ENCODE measurements at places on chromosomes 6 and 20.

DNA sequence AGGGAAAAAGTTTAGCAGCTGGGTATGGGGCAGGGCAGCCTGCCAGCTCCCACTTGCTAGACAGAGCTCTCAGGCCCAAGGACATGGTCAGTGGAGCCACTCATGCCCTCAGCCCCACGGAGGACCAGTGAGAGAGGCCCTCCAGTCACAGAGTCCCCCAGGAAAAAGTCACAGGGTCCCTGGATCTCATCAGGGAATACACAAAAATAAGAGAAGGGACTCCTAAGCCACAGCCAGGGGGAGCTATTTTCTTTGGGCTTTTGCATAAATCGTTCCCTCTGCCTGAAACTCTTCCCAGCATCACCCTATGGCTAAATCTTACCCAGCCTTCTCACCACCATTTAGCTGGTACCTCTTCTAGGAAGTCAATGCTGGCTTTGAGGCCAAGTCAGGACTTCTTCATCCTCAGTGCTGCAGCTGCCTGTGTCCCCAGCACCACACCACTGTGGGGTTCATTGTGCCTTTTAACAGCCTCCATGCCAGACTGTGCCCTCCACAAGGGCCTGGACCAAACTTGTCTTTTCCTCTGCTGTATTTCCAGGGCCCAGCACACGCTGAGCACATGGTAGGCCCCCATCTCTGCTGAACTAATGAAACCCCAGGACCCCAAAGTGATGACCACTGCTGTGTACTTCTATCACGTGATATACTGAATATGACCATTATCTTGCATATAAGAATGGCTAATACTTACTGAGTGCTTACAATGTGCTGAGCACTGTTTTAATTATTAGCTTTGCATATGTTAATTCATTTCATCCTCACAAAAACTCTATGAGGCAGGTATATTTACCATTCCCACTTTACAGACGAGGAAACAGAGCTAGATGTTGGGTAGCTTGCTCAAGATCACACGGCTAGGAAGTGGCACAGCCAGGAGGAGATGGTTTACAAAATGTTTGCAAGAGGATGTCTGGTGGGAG is 2.0 kb downstream of the ZNF335 start:
- no peak for DNase-seq
- no peak overlapping the region for H3K27ac ChIP-seq
- no peaks in the 10 kb centered on the region for H3K27me3 ChIP-seq
- H3K4me3 ChIP-seq = no peak overlapping the region

GRCh38 chr6:139230391-139230840 is 61.4 kb downstream of the TXLNB start:
- DNase-seq = peak; percentile 7
- H3K4me1 ChIP-seq = no peaks in the 10 kb centered on the region
- no peaks in the 10 kb centered on the region for H3K36me3 ChIP-seq
- no peaks in the 10 kb centered on the region for H3K27me3 ChIP-seq

GRCh38 chr6:84809455-84809854 is 45.1 kb upstream of the TBX18 start:
- H3K36me3 ChIP-seq = no peaks in the 10 kb centered on the region
- no peak overlapping the region for H3K4me3 ChIP-seq
- H3K4me1 ChIP-seq = no peaks in the 10 kb centered on the region
- no peak overlapping the region for H3K27ac ChIP-seq
- no peaks in the 10 kb centered on the region for H3K27me3 ChIP-seq
- no peak for DNase-seq

- H3K27ac ChIP-seq = no peak overlapping the region
- H3K27me3 ChIP-seq = no peaks in the 10 kb centered on the region
Observed at GRCh38 chr6:89610149-89610642, 28.4 kb downstream of the LYRM2 start.

GRCh38 chr20:37144856-37145404 is 34.2 kb upstream of the RPN2 start:
- no peaks in the 10 kb centered on the region for H3K27me3 ChIP-seq
- H3K4me1 ChIP-seq = peaks cover 5% of the 10 kb centered on the region
- H3K27ac ChIP-seq = no peak overlapping the region
- H3K36me3 ChIP-seq = no peaks in the 10 kb centered on the region
- H3K4me3 ChIP-seq = no peak overlapping the region

- peaks cover 7% of the 10 kb centered on the region for H3K4me1 ChIP-seq
- H3K36me3 ChIP-seq = no peaks in the 10 kb centered on the region
- no peak overlapping the region for H3K27ac ChIP-seq
- no peaks in the 10 kb centered on the region for H3K27me3 ChIP-seq
- DNase-seq = no peak
Observed at GRCh38 chr6:135228486-135228885, 47.4 kb downstream of the MYB start.

GRCh38 chr6:3231247-3232016 is 4.0 kb upstream of the TUBB2B start:
- DNase-seq = peak; percentile 87
- peak overlapping the region; percentile 53 for H3K4me3 ChIP-seq
- H3K4me1 ChIP-seq = peaks cover 40% of the 10 kb centered on the region

- no peak overlapping the region for H3K4me3 ChIP-seq
- peak; percentile 96 for DNase-seq
- H3K27me3 ChIP-seq = no peaks in the 10 kb centered on the region
Observed at GRCh38 chr6:36699348-36699747, 1.7 kb downstream of the RAB44 start.
